ENCODE measurements at places on chromosomes 3 and 15. TPM values are rescaled to one million over a fixed set of nuclear protein-coding genes. Genes with fewer than 3 reads are reported as not detected.

DNA sequence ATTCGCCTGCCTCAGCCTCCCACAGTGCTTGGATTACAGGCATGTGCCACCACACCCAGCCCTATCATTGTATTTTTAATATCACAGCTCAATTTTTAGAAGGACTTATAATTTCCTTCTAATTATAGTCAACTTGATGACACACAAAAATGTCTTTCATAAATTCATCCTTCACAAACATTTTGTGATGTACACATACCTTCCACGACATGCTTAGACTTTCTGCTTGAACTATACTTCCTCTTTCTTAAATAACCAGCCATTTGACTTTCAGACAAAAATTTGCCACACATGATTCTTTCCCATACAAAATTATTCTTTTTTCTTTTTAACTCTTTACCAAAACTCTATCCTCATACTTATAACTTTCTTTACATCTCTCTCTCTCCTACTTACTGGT, 48.4 kb upstream of the CCK start:
- no peak overlapping the region for H3K27ac ChIP-seq
- no peaks in the 10 kb centered on the region for H3K27me3 ChIP-seq
- H3K4me1 ChIP-seq, result no peaks in the 10 kb centered on the region
- H3K4me3 ChIP-seq, result no peak overlapping the region
- H3K36me3 ChIP-seq, result no peaks in the 10 kb centered on the region

GRCh38 chr15:80081390-80081789, 21.9 kb downstream of the ZFAND6 start:
- peaks cover 10% of the 10 kb centered on the region for H3K4me1 ChIP-seq
- H3K4me3 ChIP-seq, result no peak overlapping the region
- no peaks in the 10 kb centered on the region for H3K36me3 ChIP-seq
- no peak overlapping the region for H3K27ac ChIP-seq

GRCh38 chr3:126649556-126650092, 5.3 kb downstream of the TXNRD3 start:
- DNase-seq, result no peak
- no peaks in the 10 kb centered on the region for H3K27me3 ChIP-seq
- H3K4me1 ChIP-seq, result peaks cover 14% of the 10 kb centered on the region
- H3K36me3 ChIP-seq, result no peaks in the 10 kb centered on the region

The PEX11A gene
- total RNA-seq, result 20.2 TPM

DNA sequence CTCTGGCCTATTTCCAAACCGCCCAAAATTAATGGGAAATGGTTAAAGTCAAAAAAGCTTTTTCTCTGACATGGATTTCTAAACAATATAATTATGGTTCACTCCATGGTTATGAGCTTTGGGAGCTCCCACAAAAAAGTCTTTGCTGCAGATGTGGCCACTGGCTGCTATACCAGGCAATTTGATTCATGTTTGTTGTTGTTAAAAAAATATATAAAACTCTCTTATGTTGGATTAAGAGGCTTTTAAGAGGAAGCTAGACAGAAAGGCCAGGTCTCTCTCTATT, 258.6 kb downstream of the TIGIT start:
- no peak overlapping the region for H3K4me3 ChIP-seq
- no peaks in the 10 kb centered on the region for H3K36me3 ChIP-seq
- peaks cover 2% of the 10 kb centered on the region for H3K4me1 ChIP-seq
- H3K27ac ChIP-seq, result no peak overlapping the region
- no peaks in the 10 kb centered on the region for H3K27me3 ChIP-seq

Measured in esophagus muscularis mucosa (tissue), 4 donors.